LHCN-M2 (cell line): ENCODE measurements at places on chromosomes 1 and 21. TPM values are rescaled to one million over a fixed set of nuclear protein-coding genes. Genes with fewer than 3 reads are reported as not detected.

The GDAP2 gene
- 13.9 and 17.9 TPM in 2 replicates for total RNA-seq

The LRRN2 gene
- total RNA-seq = not detected in 2 replicates

The SERPINC1 gene
- total RNA-seq = not detected in 2 replicates

The LRRC39 gene
- 0.19 and 0.34 TPM in 2 replicates for total RNA-seq

The CFAP141 gene
- not detected in 2 replicates for total RNA-seq

The TAF13 gene
- 67.0 and 72.4 TPM in 2 replicates for total RNA-seq

The FOXO6 gene
- 0.19 and 0.23 TPM in 2 replicates for total RNA-seq

The RXRG gene
- total RNA-seq = not detected in 2 replicates

- DNase-seq = no peak
These were observed 8.0 kb downstream of the C1orf167 start for GRCh38 chr1:11770011-11770410.

DNA sequence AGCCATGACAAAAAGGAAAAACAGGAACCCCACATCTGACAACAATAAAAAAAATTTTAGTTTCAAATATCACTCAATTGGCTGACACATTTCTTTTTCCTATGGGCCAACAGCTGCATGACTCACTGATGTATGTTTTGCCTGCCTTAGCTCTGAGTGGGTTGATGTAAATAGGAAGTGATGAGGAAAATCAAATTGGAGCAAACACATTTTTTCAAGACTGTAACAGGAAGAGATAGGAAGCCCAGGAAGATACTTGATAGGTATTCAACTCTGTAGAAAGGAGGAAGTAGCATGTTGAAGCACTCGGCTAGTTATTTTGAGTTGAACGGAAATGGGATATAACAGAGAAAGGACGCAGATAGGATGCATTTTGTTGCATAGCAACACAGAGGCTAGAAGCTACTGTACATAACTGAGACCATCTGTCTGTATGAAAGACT is 168.0 kb upstream of the NR5A2 start:
- DNase-seq = peak; percentile 82

DNA sequence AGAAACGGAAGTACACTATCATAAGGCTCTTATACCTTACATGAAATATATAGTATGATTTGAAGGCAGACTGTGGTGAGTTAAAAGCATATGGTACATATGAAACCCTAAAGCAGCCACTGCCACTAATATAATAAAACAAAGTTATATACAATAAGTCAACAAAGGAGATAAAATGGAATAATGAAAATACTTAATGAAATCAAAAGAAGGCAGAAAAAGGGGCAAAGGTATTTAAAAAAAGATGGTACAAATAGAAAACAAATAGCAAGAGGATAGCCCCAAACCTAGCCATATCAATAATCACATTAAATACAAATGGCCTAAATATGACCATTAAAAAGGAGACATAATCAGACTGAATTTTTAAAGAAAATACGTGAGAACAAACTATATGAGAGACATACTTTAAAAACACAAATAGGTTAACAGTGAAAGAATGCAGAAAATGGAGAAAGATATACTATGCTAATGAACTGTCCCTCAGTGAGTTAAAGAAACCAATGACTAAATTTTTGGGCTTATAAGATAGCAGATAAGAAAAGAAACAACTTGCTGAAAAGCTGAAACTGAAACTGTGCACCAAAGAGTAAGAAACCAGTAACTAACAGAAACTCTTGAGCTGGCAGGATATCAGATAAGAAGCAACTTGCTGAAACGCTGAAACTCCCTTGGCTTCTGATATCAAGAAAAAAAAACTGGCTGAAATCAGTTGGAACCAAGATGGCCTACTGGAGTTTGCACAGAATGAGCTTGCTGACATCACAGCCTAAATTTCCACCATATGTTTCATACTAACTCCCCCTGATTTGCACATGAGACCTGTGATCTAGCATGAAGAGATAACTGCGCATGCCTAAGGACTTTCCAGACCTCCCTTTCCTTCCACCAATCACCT is 44.3 kb upstream of the IL10 start:
- no peak for DNase-seq

DNA sequence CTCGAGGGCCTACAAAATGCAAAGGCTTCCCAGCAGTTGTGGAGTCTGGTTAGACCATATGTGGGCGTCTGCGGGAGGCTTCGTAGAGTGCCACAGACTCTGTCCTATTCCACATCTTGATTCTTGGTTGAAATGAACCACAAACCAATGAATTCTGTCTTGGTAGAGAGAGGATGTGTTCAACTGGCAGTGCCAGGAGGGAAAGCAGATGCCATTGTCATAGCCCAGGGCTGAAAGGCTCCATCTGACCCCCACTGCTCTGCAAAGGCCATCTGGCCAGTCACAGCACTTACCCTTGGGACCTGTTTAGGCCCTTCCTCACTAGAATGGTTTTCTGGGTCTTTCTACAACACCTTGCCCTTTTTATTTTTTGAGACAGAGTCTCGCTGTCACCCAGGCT is 22.1 kb downstream of the ACOT11 start:
- DNase-seq = no peak

GRCh38 chr1:161978011-161978790 is 45.5 kb downstream of the OLFML2B start:
- DNase-seq = no peak

GRCh38 chr1:198465201-198466144 is 75.0 kb downstream of the ATP6V1G3 start:
- peak; percentile 61 for DNase-seq

DNA sequence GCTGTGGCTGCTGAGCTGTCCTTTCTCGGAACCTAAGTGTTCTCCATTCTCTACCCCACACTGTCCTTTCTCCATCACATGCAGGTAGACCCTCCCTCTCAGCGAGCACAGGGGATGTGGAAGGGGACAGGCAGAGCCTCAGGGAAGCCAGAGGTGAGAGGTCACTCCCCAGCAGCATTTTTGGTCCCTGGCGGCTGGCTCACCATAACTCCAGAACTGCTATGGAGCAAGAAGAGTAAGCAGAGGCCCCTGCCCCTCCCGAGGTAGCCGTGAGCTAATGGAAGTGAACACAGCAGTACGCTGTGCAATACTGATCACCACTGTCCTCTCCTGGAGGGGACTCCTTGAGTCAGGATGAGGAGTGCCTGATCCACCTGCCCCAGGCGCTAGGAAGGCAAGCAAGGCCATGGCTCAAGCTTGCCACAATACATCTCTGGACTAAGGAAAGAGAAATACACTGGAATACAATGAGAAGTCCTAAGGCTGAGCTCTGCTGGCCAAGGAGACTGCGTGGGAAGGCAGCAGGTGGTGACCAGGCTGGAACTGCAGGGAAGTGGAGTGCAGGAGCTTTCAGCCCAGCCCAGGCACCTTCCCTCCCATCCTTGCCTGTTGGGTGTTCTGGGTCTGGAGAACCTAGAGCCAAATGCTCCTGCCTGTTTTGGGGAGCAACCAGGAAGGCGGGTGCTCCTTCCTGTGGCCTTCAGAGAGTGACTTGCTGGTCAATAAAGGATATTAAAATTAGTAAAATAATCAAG is 96.2 kb downstream of the LAMC2 start:
- DNase-seq = no peak

DNA sequence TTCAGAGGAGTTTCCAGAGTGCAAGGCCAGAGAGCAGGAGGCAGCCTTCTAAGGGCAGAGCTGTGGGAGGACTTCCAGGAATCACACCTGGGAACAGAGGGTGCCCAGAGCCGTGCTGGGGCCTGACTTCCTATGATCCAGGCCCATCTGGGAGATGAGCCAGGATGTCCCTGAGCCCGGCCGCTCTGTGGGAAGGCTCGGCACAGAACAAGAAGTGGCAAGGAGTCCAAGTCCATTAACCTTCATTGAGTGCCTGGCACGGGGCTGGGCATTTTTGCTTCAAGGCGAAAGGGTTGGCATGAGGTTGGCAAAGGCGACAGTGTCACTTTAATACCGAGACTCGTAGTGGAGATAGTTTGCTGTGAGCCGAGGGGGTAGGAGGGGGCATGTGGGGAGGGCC is 18.2 kb downstream of the TMEM201 start:
- no peak for DNase-seq

DNA sequence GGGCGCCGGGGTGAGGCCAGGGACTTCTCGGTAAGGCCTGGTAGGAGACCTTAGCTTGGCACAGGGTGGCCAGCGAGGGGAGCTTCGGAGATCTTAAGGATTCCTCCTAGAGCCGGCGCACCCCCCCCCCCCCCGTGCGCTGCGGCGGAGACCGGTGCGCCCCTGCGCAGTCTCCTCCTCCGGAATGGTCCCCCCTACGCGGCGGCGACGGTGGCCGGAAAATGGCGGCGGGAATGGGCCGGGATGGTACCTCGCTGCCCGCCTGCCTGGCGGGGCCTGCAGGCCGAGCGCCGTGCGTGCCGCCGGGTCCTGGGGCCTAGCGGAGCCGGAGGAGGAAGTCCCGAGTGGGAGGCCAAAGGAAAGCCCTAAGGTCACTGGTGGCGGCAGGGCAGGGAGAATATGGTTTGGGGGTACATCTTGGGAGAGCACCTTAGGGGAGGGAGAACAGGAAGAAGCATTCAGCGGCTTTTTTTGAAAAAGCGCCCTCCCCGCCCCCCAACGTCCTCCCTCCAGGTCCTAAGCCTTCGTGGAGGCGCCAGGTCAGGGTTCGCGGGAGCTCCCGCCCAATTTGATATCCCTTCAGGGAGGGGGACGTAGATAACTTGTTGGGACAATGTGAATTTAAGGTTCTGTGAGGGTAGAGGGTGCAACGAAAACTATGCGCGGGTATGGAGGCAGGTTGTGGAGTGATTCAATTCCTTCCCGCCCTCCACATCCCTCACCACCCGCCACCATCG is 429 bp downstream of the SRRM1 start:
- DNase-seq = no peak

GRCh38 chr1:184889166-184889565 is 85.1 kb downstream of the NIBAN1 start:
- DNase-seq = no peak

- peak; percentile 23 for DNase-seq
These were observed 953 bp upstream of the KPRP start for GRCh38 chr1:152756872-152757271.

DNA sequence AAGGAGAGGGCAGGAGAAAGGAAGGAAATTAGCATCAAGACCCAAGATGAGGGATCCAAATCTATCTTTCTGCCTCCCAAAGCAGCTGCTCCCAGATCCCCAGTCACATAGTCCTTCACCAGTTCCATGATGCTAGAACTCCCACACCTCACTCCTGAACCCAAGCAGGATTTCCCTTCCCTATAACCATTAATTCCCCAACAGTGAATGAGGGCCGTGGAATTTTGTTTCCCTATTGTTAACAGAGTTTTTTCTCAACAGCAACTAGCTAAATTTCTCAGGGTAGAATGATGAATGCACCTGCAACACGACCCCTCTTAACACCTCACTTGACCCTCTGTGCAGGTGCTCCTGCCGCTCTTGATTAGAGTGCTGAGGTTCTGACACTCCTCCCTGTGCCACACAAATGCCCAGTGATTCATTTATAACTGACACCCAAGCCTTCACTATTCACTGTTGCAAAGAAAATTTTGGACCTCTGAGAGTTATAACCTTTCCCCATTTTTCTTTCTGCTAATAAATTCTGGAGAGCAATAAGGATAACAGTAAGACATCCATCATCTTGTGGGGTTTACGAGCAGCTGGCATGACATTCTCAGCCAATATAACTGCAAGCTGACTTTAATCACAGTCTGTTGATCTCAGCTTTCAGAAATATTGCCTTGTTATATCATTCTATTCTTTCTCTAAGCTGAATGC is 25.4 kb upstream of the NPL start:
- DNase-seq = no peak

DNA sequence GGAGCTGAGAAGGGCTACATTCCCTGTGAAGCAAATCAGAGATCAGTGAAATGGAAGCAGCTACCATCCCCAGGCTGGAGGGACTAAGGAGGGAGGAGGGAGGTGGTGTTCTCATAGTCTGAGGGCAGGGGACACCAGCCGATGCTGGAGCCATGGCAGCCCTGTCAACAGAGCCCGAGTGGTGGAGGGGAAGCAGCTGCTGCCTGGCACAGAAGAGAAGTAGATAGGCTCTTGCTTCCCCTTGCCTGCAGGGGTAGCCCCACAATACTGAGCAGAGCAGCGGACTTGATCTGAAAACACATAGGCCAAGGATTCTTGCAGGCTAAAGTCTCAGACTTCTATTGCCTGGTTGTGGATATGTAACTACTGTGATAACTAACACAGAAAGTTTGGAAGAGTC is 255.1 kb downstream of the FGGY start:
- DNase-seq = no peak

DNA sequence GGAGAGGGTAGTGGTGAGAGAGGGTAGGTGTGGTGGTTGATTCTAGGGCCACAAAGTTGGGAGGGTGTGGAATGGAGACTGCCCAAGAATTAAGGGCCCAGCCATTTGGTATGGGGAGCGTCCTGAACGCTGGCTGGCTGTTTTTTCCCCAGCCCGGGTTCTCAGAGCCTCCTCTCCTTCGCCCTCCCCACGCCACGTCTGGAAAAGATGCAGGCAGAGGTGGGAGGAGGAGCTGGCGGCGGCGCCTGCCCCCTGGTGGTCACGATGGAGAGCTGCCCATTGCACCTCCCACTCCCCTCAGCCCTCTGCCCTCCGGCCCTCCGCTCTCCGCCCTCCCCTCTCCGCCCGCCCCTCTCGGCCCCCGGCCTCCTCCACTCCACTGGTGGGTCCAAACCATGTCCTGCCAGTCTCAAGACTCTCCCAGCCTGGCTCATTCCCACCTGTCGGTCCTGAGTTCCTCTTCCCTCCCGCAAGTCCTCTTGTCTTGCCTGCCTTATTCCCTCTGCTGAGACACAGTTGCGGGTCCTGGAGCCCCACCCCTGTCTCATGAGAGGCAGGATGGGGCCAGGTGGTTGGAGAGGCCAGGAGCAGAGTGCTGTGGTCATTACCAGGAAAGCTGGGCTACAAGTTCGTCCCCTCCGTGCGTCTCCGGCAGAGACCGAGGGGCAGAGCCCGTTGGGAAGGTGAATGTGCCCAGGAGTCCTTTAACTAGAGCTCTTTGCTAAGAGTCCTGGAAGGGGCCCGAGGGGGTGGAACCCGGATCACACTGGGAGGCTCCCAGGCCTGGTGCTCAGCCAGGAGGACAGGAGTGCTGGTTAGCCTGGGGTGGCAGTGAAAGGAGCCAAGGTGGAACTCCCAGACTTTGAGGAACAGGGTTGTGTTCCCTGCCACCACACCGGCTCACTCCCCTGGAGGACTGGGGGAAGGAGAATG is 22.6 kb downstream of the ETNK2 start:
- DNase-seq = peak; percentile 35

GRCh38 chr21:45990049-45990711 is 8.6 kb downstream of the COL6A1 start:
- DNase-seq = no peak

DNA sequence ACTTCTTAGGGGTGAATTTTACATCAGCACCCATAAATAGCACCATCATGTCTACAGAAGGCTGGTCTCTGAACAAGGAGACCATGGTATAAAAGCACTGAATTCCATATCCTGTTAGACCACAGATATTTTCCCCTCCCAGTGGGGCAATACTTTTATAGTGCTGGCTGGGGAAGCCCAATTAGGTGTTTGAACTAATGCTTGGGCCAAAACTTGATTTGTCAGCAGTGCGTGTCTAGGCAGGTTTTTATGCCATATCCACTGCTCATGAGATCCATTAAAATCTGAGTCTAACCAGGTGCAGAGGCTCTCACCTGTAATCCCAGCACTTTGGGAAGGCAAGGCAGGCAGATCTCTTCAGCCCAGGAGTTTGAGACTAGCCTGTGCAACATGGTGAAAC is 623.0 kb downstream of the NPHP4 start:
- DNase-seq = no peak
